ENCODE measurements at places on chromosomes 2 and 18.

GRCh38 chr18:55264108-55264507 lies 304.8 kb upstream of the CCDC68 start:
- DNase-seq, result no peak

GRCh38 chr2:160377204-160377995 lies 116.2 kb downstream of the RBMS1 start:
- no peak for DNase-seq

DNA sequence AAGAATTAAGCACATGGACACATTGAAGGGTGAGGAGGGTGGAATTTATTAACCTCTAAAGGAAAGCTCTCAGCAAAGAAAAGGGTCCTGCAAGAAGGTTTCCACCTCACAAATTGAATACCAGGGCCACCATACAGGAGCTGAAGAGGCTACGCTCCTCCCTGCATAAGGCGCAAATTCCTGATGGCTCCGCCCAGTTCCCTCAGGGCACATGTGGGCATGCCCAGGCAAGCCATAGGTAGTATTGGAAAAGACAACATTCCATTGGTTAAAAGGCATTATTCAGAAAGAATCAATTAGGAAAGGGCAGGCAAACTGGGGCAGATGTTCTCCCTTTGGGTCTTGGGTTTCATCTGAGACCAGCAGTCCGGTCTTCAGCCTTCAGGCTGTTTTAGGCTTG lies 161.2 kb downstream of the PTPRM start:
- DNase-seq, result no peak

DNA sequence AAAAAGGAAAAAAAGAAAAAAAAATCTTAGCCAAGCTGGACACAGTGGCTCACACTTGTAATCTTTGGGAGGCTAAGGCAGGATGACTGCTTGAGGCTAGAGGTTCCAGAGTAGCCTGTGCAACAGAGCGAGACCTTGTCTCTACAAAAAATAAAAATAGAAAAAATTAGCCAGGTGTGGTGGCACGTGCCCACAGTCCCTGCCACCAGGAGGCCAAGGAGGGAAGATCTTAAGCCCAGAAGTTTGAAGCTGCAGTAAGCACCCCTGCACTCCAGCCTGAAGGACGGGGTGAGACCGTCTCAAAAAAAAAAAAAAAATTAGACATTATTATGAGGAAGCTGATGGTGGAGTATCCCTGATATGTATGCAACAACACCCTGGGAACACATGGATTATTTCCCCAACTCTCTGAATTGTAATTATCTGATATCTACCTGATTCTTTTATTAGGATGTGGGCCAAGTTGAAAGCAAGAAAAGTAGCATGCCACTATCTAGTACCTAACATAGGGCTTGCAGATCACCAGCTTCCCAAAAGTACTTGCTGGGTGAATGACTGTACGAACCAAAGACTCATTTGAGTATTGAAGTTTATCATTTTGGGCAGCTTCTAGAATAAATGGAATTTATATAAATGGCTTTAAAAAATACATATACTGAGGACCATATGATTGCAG lies 140.9 kb downstream of the TCF4 start:
- DNase-seq, result no peak

- DNase-seq, result no peak
Measured at GRCh38 chr2:159185401-159186130, 100.9 kb downstream of the WDSUB1 start.

DNA sequence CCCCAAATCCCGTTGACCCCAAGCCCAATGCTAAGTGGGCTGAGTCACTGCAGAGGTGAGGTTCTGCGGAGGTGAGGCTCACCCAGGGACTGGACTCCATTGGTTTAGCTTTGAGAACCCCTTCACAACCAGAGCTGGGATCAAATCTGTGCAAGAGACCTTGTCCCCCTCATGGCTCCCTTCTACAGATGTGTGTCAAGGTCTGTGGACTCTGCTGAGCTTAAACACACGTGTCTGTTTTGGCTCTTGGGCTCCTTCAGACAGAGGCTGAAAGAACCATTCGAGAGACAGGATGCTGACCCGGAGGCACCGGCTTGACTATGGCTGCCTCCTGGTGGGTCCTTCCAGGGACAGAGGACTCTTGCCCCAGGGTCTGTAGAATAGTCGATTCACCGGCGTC lies 190.3 kb downstream of the LPIN1 start:
- no peak for DNase-seq

GRCh38 chr18:73891572-73892421 lies 255.8 kb downstream of the FBXO15 start:
- no peak for DNase-seq

GRCh38 chr2:61639721-61640120 lies 101.6 kb upstream of the XPO1 start:
- no peak for DNase-seq

DNA sequence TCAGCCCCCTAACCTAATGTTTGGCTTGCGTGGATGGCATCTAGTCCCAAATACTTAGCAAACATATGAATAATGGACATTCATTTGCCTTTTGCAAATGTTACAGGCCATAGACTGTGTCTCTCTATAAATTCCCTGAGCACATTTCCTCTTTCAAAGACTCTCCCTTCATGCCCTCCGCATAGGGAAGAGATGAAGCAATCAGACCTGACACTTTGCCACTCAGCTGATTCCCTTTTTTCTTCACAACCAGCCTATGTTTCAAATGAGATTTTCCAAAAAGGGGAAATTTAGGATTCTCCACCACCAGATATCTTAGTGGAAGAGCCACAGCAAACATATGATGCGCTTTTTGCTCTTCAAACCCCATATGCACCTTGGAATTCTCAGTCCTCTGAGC lies 453.7 kb downstream of the STK39 start:
- no peak for DNase-seq

DNA sequence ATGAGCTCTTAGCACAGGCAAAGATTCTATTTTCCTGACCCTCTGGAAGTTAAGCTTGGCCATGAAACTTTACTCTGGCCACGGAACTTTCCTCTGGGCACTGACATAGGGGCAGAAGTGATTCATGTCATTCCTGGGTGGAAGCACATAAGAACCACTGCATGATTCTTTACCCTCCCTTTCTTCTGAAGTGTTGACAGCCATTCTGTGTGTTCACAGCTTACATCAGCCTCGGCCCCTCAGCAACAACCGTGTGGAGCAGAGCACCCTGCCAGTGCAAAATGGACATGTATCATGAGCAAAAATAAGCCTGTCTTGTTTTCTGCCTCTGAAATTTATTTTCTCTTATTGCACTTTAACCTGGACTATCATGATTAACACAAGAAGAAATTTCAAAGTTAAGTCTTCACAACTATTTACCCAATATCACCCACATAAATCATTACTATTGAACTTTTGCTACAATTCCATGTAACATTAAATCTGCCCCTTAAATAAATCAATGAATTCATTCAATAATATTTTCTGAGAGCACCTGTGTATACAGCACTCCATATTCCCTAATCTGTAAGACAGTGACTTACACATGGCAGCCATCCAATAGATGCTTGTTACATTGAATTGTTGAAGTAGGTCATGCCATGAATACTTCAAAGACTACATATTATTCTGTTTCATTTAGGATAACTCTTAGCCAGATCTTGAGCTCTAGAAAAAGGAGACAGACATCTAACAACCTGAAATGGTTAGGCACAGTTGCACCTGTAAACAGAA lies 531.9 kb downstream of the IRS1 start:
- no peak for DNase-seq

DNA sequence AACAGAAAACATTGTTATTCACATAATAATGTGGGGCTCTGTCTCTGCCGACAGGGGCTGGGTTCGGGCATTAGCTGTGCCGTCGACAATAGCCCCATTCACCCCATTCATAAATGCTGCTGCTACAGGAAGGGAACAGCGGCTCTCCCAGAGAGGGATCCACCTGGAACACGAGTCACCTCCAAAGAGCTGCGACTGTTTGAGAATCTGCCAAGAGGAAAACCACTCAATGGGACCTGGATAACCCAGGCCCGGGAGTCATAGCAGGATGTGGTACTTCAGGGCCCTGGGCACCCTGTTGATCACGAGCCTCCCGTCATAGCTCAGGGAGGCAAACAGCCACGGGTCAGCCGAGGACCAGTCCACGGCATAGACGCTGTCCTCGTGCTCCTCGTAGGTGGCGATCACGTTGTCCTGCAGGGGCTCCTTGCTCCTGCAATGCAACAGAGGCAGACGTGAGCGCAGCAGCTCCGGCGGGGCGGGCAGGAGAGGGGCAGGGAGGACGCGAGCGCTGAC lies 188.5 kb downstream of the EIPR1 start:
- no peak for DNase-seq

- no peak for DNase-seq
Measured at GRCh38 chr2:238092486-238093035, 7.6 kb upstream of the ESPNL start.

- DNase-seq, result no peak
Measured at GRCh38 chr2:479490-480176, 191.7 kb upstream of the ALKAL2 start.

GRCh38 chr2:6310256-6311215 lies 555.2 kb downstream of the CMPK2 start:
- no peak for DNase-seq

- peak; percentile 43 for DNase-seq
Measured at GRCh38 chr2:127225186-127225960, 5.3 kb upstream of the CYP27C1 start.

GRCh38 chr2:6917761-6918421 lies 679 bp downstream of the RNF144A start:
- no peak for DNase-seq

DNA sequence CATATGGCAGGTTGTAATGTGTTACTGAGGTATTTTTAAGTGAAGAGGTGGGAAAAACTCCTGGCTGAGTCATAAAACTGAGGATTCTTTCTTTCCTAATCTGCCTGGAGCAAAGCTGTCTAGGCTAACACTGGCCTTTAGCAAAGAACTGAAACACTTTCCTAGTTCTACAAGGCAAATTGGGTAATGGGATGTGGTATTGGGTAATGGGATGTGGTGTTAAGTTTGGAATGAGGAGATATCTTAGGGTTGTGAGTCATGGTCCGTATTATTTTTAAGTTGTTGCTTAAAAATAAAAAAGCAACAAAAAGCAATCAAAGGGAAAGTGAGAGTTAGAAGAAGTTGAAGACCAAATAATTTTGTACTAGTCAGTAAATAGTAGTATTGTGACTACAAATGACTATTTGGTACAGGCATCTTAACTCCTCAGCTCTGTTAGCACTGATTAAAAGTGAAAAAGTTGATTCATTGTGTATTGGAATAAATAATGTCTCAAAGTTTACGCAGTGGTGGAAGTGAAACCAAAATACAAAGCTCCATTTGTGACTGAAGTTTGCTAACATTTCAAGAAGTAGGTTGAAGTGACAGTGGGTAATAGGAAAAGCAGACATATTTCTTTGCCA lies 216.8 kb downstream of the CAMKMT start:
- DNase-seq, result no peak

DNA sequence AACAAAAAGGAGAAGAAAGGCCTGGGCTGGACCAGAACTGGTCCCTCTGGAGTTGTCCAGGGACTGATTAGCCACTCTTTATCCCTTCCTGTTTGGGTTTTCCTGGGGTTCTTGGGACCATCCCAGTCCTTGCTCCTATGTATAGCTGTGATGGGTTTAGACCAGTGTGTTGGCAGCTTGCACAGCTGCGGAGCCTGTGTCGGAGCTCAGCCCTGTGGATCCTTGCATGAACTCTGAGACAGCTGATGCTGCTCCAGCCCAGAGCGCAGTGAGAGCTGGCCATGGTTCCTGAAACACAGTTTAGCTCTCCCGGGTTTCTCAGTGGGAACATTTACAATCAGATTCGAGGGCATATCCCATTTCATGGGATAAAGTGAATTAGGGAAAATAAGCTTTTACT lies 16.9 kb downstream of the IMPA2 start:
- DNase-seq, result no peak

- DNase-seq, result no peak
Measured at GRCh38 chr18:46152436-46152807, 48.2 kb downstream of the HAUS1 start.

DNA sequence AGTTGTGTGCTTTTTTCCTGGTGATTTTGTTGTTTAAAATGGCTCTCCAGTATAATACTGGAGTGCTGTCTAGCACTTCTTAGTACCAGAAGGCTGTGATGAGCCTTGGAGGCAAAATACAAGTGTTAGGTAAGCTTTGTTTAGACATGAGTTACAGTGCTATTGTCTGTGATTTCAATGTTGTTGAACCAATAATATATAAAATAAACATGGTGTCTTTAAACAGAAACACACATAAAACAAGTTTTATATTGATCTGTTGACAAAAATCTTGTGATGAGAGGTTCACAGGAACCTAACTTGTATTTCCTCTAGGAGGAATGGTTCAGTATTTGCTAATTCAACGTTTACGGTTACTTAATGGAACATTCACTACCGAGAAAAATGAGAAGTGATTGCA lies 5.0 kb upstream of the FAM171B start:
- no peak for DNase-seq

- DNase-seq, result no peak
Measured at GRCh38 chr2:24831221-24832072, 38.2 kb downstream of the CENPO start.

- no peak for DNase-seq
Measured at GRCh38 chr18:63824220-63824525, 49.0 kb downstream of the SERPINB7 start.

- no peak for DNase-seq
Measured at GRCh38 chr2:143807671-143808070, 678.5 kb downstream of the ARHGAP15 start.

- DNase-seq, result no peak
Measured at GRCh38 chr2:23673830-23674679, 252.9 kb downstream of the ATAD2B start.
